ENCODE measurements at places on chromosomes 2 and 18.
A peak's percentile ranks its signal among the peaks of the same experiment; 100 is the strongest.

DNA sequence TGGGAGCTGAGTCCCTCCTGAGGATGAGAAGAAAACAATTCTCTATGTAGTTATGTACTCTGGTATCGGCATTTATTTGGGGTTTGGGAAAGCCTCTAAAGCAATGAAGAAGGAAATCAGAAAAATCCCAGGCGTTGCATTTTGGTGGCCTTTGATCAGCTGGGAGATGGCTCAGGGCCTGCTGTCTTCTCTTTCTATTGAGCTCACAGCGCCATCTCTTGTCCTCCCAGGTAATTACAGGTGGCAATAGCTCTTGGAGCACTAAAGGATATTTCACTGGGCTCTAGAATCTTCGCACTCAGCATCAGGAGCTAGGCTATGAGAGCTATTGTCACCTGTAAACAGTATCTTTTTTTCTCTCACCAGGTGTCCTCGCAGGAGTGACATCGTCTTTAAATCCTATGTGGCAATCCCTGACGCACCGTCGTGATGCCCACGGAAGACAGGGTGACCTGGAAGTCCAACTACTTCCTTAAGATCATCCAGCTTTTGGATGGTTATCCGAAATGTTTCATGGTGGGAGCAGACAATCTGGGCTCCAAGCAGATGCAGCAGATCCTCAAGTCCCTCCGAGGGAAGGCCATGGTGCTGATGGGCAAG is 76.1 kb upstream of the PMAIP1 start:
- no peak overlapping the region for H3K4me3 ChIP-seq
- no peaks in the 10 kb centered on the region for H3K4me1 ChIP-seq
- H3K27ac ChIP-seq: no peak overlapping the region
- H3K27me3 ChIP-seq: no peaks in the 10 kb centered on the region

- peaks cover 21% of the 10 kb centered on the region for H3K27me3 ChIP-seq
- DNase-seq: no peak
- H3K4me3 ChIP-seq: no peak overlapping the region
Measured at GRCh38 chr18:36183987-36184386, 3.3 kb upstream of the MOCOS start.

GRCh38 chr18:35611518-35611917 is 30.0 kb downstream of the GALNT1 start:
- H3K27me3 ChIP-seq: no peaks in the 10 kb centered on the region
- DNase-seq: no peak
- H3K4me3 ChIP-seq: no peak overlapping the region
- no peak overlapping the region for H3K27ac ChIP-seq

GRCh38 chr2:137969876-137970275 is 5.6 kb downstream of the HNMT start:
- H3K36me3 ChIP-seq: no peaks in the 10 kb centered on the region
- no peaks in the 10 kb centered on the region for H3K27me3 ChIP-seq
- no peak overlapping the region for H3K4me3 ChIP-seq
- H3K4me1 ChIP-seq: no peaks in the 10 kb centered on the region
- no peak for DNase-seq

GRCh38 chr2:32835148-32835547 is 111.6 kb upstream of the LTBP1 start:
- H3K4me1 ChIP-seq: no peaks in the 10 kb centered on the region
- H3K27me3 ChIP-seq: no peaks in the 10 kb centered on the region
- DNase-seq: no peak
- no peak overlapping the region for H3K27ac ChIP-seq

- no peaks in the 10 kb centered on the region for H3K36me3 ChIP-seq
- no peak for DNase-seq
- no peaks in the 10 kb centered on the region for H3K4me1 ChIP-seq
- no peak overlapping the region for H3K27ac ChIP-seq
- no peak overlapping the region for H3K4me3 ChIP-seq
Measured at GRCh38 chr2:207251573-207252192, 85.9 kb upstream of the KLF7 start.

DNA sequence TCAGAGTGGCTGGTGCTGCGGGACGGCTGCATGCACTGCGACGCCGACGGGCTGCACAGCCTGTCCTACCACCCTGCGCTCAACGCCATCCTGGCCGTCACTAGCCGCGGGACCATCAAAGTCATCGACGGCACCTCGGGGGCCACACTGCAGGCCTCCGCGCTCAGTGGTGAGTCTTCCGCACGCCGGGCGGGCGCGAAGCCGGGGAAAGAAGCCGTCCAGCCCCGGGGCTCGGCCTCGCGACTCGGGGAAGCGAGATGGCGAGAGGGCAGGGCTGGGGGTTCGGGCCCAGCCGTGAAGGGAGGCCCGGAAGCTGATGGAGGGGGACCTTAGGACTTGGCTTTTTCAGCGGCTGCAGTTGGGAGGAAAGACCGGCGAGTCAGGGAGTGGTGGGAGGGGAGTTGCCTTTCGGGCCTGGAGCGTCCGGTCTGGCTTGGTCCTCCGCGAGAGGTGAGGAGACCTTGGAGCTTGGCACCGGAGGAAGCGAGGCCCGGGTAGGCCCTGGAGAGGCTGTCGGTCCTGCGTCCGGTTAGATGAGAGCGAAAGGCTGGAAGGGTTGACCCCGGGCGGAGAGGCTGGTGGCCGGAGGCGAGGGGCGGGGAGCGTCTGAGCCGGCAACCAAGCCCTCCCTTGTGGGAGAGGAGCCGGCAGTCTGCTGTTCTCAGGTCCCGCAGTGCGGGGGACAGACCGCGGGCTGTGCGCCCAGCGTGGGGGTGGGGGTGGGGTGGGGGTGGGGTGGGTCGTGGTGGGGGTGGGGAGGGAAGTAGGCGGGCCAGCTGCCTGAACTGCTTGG is 691 bp downstream of the BIRC6 start:
- no peaks in the 10 kb centered on the region for H3K36me3 ChIP-seq
- peaks cover 3% of the 10 kb centered on the region for H3K4me1 ChIP-seq
- peak overlapping the region; percentile 83 for H3K27ac ChIP-seq
- peak; percentile 71 for DNase-seq

DNA sequence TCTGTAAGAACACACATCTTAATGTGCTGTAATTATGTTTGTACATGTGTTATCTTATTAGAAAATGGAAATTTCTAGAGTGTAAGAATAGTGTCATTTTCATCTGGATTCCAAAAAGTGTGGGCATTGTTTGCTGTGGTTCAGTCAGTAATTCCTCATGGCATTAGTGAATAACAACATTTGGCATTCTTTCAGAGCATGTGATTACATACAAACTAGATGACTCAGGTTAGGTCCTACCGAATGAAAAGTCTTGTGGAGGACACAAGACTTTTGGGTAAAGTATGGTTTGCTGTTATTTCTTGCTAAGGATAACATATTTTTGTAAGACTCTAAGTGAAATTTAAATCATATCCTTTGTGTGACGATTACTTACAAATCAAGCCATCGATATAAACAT is 593.1 kb upstream of the NRXN1 start:
- H3K27me3 ChIP-seq: no peaks in the 10 kb centered on the region
- no peak overlapping the region for H3K4me3 ChIP-seq

DNA sequence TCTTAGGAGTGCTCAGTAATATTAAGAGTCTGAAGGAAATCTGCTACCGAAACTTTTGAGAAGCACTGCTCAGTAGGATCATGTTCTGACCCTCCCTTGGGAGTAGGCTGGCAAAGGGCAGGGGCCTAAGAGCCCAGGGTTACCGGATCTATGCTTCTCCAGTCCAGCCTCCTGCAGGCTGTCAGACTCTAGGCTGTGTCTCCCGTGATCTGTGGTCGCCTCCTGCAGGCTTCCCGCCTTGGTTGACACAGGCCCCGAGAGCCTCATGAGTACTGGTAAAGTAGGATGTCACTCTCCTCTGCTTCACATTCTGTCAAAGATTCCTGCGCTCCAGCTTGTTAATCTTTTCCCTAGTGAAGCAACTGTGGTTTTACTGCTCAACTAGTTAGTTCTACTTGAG is 647.8 kb upstream of the RAB6C start:
- DNase-seq: peak; percentile 29
- no peaks in the 10 kb centered on the region for H3K27me3 ChIP-seq
- H3K4me1 ChIP-seq: no peaks in the 10 kb centered on the region
- no peak overlapping the region for H3K27ac ChIP-seq
- H3K4me3 ChIP-seq: no peak overlapping the region

- DNase-seq: no peak
- no peak overlapping the region for H3K27ac ChIP-seq
- no peaks in the 10 kb centered on the region for H3K36me3 ChIP-seq
- H3K4me3 ChIP-seq: no peak overlapping the region
- H3K27me3 ChIP-seq: no peaks in the 10 kb centered on the region
Measured at GRCh38 chr2:232260075-232260474, 118.5 kb upstream of the ALPP start.

- H3K27me3 ChIP-seq: no peaks in the 10 kb centered on the region
Measured at GRCh38 chr2:170091436-170091835, 86.5 kb upstream of the MYO3B start.

GRCh38 chr2:118721817-118722551 is 125.5 kb downstream of the EN1 start:
- H3K4me3 ChIP-seq: no peak overlapping the region
- no peaks in the 10 kb centered on the region for H3K4me1 ChIP-seq
- no peak for DNase-seq
- H3K27ac ChIP-seq: no peak overlapping the region
- H3K36me3 ChIP-seq: no peaks in the 10 kb centered on the region

GRCh38 chr2:152433791-152434190 is 98.8 kb downstream of the FMNL2 start:
- DNase-seq: no peak
- H3K4me1 ChIP-seq: peaks cover 2% of the 10 kb centered on the region
- H3K36me3 ChIP-seq: no peaks in the 10 kb centered on the region
- H3K27ac ChIP-seq: no peak overlapping the region

GRCh38 chr2:9739531-9739964 is 103.7 kb upstream of the TAF1B start:
- no peaks in the 10 kb centered on the region for H3K27me3 ChIP-seq
- no peaks in the 10 kb centered on the region for H3K4me1 ChIP-seq
- no peaks in the 10 kb centered on the region for H3K36me3 ChIP-seq
- no peak for DNase-seq

Data from H1 (cell line).